ENCODE measurements at places on chromosomes 6 and 20. TPM values are rescaled to one million over a fixed set of nuclear protein-coding genes. Genes with fewer than 3 reads are reported as not detected.
A peak's percentile ranks its signal among the peaks of the same experiment; 100 is the strongest.

GRCh38 chr20:21395051-21395665 lies 2.2 kb downstream of the NKX2-4 start:
- H3K4me3 ChIP-seq, result no peak overlapping the region
- no peaks in the 10 kb centered on the region for H3K36me3 ChIP-seq
- peaks cover 26% of the 10 kb centered on the region for H3K27me3 ChIP-seq

DNA sequence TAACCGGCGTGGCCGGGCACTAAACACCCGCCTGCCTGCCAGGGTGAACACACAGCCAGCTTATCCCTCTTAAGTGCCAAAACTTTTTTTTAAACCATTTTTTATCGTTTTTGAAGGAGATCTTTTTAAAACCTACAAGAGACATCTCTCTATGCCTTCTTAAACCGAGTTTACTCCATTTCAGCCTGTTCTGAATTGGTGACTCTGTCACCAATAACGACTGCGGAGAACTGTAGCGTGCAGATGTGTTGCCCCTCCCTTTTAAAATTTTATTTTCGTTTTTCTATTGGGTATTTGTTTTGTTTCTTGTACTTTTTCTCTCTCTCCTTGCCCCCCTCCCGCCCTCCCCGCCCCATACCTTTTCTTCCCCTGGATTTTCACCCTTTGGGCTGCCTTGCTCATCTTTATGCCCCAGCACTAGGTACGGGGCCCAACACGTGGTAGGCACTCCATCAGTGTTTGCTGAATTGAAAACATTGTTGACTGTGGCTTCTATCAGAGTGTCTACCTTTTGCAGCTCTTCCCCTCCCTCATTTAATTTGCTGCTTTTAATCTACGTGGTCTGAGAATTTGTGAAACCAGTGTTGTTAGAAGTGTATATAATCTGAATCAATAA lies 1.5 kb downstream of the ZCCHC3 start:
- H3K36me3 ChIP-seq, result no peaks in the 10 kb centered on the region
- H3K4me1 ChIP-seq, result peaks cover 29% of the 10 kb centered on the region
- H3K27ac ChIP-seq, result peak overlapping the region; percentile 75
- no peaks in the 10 kb centered on the region for H3K27me3 ChIP-seq

DNA sequence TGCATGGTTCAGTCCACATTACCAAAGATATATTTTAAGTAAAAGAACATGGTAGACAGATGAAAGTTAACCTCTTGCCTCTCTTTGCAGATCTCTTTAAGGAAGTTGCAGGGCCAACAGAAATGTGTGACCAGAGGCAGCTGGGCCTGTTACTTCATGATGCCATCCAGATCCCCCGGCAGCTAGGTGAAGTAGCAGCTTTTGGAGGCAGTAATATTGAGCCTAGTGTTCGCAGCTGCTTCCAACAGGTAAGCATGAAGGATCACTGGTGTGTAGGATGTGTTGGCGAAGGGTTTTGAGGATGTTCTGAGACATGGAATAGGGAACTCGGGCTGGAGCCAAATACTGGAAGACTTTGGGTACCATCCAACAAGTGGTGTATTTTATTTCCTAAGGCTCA lies 508.6 kb downstream of the UTRN start:
- H3K4me3 ChIP-seq, result no peak overlapping the region
- DNase-seq, result no peak
- H3K4me1 ChIP-seq, result peaks cover 18% of the 10 kb centered on the region

DNA sequence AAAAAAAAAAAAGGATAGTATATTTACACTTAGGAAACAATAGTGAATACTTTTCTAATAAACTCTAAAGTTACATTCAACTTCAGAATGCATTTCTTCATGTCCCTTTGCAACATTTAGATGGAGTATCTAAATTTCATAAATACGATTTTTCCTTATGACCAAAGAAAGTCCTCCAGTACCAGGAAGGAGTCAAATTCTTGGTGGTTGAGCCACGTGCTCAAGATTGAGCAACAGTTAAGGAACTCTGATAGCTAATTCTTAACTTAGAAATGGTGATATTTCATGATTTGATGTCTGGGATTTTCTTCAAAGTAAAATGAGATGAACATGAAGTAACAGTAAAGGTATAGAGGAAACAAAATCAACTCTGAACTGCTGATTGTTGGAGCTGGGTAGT lies 92.7 kb downstream of the SASH1 start:
- no peak for DNase-seq
- H3K27ac ChIP-seq, result no peak overlapping the region
- H3K4me1 ChIP-seq, result peaks cover 4% of the 10 kb centered on the region
- no peak overlapping the region for H3K4me3 ChIP-seq
- H3K27me3 ChIP-seq, result no peaks in the 10 kb centered on the region
- no peaks in the 10 kb centered on the region for H3K36me3 ChIP-seq

The BMP5 gene
- total RNA-seq, result not detected

GRCh38 chr6:31083742-31084354 lies 28.5 kb downstream of the C6orf15 start:
- H3K4me1 ChIP-seq, result peaks cover 11% of the 10 kb centered on the region
- H3K27ac ChIP-seq, result no peak overlapping the region
- no peaks in the 10 kb centered on the region for H3K36me3 ChIP-seq
- H3K4me3 ChIP-seq, result no peak overlapping the region
- no peaks in the 10 kb centered on the region for H3K27me3 ChIP-seq

GRCh38 chr6:39353698-39354315 lies 31.3 kb upstream of the KCNK16 start:
- H3K36me3 ChIP-seq, result no peaks in the 10 kb centered on the region
- no peak overlapping the region for H3K27ac ChIP-seq
- no peak overlapping the region for H3K4me3 ChIP-seq
- peaks cover 25% of the 10 kb centered on the region for H3K27me3 ChIP-seq

GRCh38 chr6:72622094-72622940 lies 453 bp downstream of the KCNQ5 start:
- H3K4me3 ChIP-seq, result no peak overlapping the region
- H3K27ac ChIP-seq, result no peak overlapping the region
- H3K36me3 ChIP-seq, result no peaks in the 10 kb centered on the region
- no peaks in the 10 kb centered on the region for H3K27me3 ChIP-seq
- no peaks in the 10 kb centered on the region for H3K4me1 ChIP-seq
- no peak for DNase-seq

DNA sequence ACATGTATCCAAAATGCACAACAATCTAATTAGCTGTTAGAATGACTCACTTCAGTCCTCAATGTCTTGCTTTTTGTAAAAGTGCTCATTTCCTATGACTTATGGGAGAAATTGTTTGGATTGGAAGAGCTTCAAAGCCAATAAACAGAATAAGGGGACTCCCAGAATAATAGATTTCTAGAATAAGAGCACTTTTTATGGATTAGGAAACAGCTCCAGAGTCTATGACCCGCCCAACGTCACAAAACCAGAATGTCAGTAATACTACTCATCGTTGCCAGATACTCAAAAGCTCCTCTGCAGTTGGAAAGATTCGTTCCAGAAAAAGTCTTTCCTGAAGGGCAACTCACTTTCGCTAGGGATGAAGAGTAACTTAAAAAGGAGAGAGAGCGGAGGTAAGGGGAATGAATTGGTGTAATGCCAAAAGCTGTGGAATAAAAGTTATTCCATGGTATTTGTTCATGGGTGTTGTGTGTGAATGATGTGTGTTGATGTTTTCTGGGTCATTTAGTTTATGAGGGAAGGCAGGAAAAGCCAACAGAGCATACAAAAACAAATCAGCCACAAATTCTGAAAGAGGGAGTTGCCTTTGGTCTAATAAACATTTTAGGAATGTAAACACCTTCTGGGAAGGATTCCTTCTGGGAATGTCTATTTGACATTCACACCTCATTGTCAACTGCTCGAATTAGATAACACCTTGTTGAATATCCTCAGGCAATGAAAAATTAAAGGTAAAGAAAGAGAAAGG lies 64.6 kb downstream of the SYNE1 start:
- no peaks in the 10 kb centered on the region for H3K36me3 ChIP-seq
- H3K27ac ChIP-seq, result no peak overlapping the region
- H3K27me3 ChIP-seq, result peaks cover 69% of the 10 kb centered on the region

DNA sequence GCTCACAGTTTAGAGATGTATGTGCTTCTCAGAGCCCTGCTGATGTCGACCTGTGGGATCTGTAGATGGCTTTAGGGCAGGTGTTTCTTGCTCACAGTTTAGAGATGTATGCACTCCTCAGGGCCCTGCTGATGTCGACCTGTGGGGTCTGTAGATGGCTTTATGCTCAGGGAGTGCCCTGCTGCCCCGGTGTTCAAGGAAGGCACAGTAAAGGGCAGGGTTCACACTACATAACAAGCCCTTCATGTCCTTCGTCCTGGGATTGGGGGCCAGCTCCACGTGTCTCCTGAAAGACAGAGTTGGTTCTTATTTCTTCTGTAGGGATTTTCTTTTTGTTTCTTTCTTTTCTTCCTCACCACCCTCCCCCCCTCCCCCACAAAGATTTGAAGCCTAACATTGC lies 91.1 kb downstream of the SMOC2 start:
- H3K27ac ChIP-seq, result no peak overlapping the region
- H3K36me3 ChIP-seq, result no peaks in the 10 kb centered on the region
- H3K4me1 ChIP-seq, result no peaks in the 10 kb centered on the region
- no peak overlapping the region for H3K4me3 ChIP-seq
- no peak for DNase-seq
- no peaks in the 10 kb centered on the region for H3K27me3 ChIP-seq

DNA sequence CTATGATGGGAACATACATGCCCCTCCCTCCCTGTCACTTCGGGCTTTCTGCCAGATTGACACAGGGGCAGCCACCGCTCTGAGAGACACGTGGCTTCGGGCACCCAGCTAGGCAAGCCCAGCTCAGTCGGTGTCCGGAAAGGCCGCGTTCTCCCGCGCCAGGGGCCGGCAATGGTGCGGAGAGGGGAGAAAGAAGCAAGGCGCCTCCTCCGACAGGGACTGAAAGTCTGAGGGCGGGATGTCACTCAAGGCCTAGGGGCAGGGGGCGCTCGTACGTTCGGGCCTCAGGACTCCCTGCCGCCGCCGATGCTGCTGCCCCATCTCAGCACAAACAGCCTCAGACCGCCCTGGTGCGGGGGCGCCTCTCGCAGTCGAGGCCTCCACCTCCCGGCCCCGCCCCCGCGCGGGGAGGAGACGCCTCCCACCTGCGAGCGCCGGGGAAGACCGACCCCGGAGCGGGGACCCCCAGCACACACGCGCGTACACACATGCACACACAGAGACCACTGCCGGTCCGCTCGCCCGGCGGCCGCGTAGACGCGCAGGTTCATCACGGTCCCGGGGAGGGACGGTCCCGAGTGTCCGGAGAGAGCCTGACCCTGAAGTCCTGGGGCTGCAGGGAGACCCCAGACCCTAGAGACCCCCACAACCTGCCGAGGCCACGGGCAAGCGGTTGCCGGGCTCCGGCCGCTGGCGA lies 1.9 kb downstream of the GRM4 start:
- H3K4me1 ChIP-seq, result no peaks in the 10 kb centered on the region
- DNase-seq, result no peak
- no peaks in the 10 kb centered on the region for H3K36me3 ChIP-seq
- H3K27me3 ChIP-seq, result peaks cover 44% of the 10 kb centered on the region

- no peaks in the 10 kb centered on the region for H3K27me3 ChIP-seq
- no peak for DNase-seq
- H3K36me3 ChIP-seq, result 0 out of 2 replicates have a peak, but pooled peaks cover 2% of the 10 kb centered on the region
- no peak overlapping the region for H3K4me3 ChIP-seq
Observed at GRCh38 chr20:4929686-4930397, 71.5 kb downstream of the SLC23A2 start.

DNA sequence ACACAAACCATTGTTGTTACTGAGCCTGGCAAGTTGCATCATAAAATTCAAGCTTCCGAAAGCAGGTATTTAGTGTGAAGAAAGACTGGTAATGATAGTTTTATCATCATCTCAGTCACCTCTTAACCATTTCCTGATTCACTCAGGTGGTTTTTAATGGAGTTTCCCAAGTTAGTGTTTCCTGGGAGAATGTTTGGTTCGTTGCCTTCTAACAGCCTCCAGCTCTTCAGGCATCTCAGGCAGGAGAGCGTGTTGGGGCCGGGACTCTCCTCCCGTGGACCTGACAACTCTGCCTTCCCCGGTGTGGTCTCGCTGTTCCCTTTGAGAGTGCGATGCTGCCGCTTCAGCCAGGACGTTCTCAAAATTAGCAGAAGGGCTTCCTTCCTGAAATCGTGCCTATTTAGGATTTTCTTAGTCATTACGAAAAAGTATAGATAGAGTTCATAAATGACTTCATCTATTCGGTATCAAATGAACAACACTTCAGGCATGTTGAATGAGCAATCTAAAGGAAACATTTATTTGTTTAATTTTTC lies 105.0 kb upstream of the QKI start:
- H3K27me3 ChIP-seq, result no peaks in the 10 kb centered on the region
- H3K27ac ChIP-seq, result peak overlapping the region; percentile 98
- H3K4me1 ChIP-seq, result peaks cover 50% of the 10 kb centered on the region

- no peak overlapping the region for H3K27ac ChIP-seq
- peaks cover 77% of the 10 kb centered on the region for H3K27me3 ChIP-seq
- no peak for DNase-seq
- H3K4me1 ChIP-seq, result no peaks in the 10 kb centered on the region
Observed at GRCh38 chr6:13014504-13015378, 298.2 kb downstream of the PHACTR1 start.

DNA sequence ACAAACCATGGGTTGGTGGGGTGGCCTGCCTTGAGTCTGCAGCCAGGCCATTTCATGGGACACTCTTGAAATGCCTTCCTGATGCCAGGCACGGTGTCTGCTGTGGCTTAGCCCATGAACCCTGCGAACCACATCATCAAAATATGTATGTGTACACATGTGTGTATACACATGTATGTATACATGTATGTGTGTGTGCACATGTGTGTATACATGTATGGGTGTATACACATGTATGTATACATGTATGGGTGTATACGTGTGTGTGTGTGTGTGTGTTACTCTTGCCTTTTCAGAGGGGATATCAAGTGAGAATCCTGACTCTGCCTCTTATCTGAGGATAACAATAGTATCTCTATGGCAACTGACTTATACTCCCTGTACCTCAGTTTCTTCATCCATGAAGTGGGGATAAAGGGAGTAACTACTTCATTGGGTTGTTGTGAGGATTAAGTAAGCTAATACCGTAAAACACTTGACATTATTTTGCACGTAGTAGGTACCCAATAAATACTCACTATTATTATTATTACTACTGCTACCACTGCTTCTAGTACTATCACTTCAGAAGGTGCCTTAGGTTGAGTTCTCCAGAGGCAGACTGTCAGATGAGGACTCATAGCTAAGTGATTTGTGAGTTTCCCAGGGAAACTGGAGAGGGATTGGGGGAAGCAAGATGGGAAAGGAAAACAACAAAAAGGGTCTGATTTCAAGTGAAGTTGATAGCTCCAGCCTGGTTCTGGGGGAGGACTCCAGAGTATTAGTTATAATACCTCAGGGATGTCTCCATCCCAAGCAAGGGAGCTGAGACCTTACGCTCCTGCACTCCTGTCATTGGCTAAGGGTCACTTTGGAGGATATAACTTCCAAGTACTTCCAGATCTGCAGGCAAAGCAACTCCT lies 110.5 kb downstream of the VEGFA start:
- H3K27me3 ChIP-seq, result no peaks in the 10 kb centered on the region
- H3K27ac ChIP-seq, result no peak overlapping the region
- no peak overlapping the region for H3K4me3 ChIP-seq
- no peak for DNase-seq

The NOX3 gene
- total RNA-seq, result not detected

- peak; percentile 91 for DNase-seq
- peak overlapping the region; percentile 92 for H3K27ac ChIP-seq
- no peaks in the 10 kb centered on the region for H3K27me3 ChIP-seq
- H3K36me3 ChIP-seq, result no peaks in the 10 kb centered on the region
Observed at GRCh38 chr20:36465109-36466080, 75.9 kb upstream of the MYL9 start.

The REM1 gene
- not detected for total RNA-seq

All from PC-3 (cell line).